Activated B cell treated with CpG ODN at 0.5 μM for 24 hours (primary cell): ENCODE measurements at places on chromosomes 13 and 19. TPM values are rescaled to one million over a fixed set of nuclear protein-coding genes. Genes with fewer than 3 reads are reported as not detected.

The MZT1 gene
- total RNA-seq: 6.5 and 6.9 TPM in 2 replicates

The FCAR gene
- total RNA-seq: 0.20 TPM in 1 of 2 replicates, not detected in the other

The GZMM gene
- 0.22 TPM in 1 of 2 replicates, not detected in the other for total RNA-seq

The CYP2S1 gene
- total RNA-seq: not detected in 2 replicates

The DHDH gene
- not detected in 2 replicates for total RNA-seq

The ZNF441 gene
- 23.3 and 23.9 TPM in 2 replicates for total RNA-seq

The NLRP4 gene
- total RNA-seq: 0.31 and 0.34 TPM in 2 replicates

The MUC16 gene
- 0.15 and 0.16 TPM in 2 replicates for total RNA-seq

The NCAN gene
- not detected in 2 replicates for total RNA-seq

The LPAR6 gene
- 0.15 TPM in 1 of 2 replicates, not detected in the other for total RNA-seq

The SPTBN4 gene
- total RNA-seq: 0.20 and 0.49 TPM in 2 replicates

The TYROBP gene
- total RNA-seq: 0.83 TPM in 1 of 2 replicates, not detected in the other

The MYCBP2 gene
- total RNA-seq: 310 and 314 TPM in 2 replicates

The LRP3 gene
- total RNA-seq: not detected in 2 replicates

The SIGLEC8 gene
- total RNA-seq: not detected in 2 replicates

The LILRA6 gene
- not detected in 2 replicates for total RNA-seq

The PSG1 gene
- total RNA-seq: not detected in 2 replicates

The KIR2DL4 gene
- total RNA-seq: not detected in 2 replicates

The TEX101 gene
- not detected in 2 replicates for total RNA-seq

The ZNF132 gene
- total RNA-seq: 9.2 and 10.4 TPM in 2 replicates

The TMEM59L gene
- total RNA-seq: 0.64 TPM in 1 of 2 replicates, not detected in the other

The NCR1 gene
- total RNA-seq: not detected in 2 replicates

The ICAM3 gene
- total RNA-seq: 147 and 166 TPM in 2 replicates

The ACTN4 gene
- total RNA-seq: 197 and 198 TPM in 2 replicates

The SULT2A1 gene
- not detected in 2 replicates for total RNA-seq

The ZNF557 gene
- 21.8 and 22.6 TPM in 2 replicates for total RNA-seq

The LGALS16 gene
- not detected in 2 replicates for total RNA-seq

The CCDC97 gene
- 61.7 and 65.3 TPM in 2 replicates for total RNA-seq

The STOML3 gene
- not detected in 2 replicates for total RNA-seq

The KLK13 gene
- not detected in 2 replicates for total RNA-seq

The TEX29 gene
- 0.35 and 0.54 TPM in 2 replicates for total RNA-seq
